HT-29 (cell line): ENCODE measurements at places on chromosomes 5 and 9. TPM values are rescaled to one million over a fixed set of nuclear protein-coding genes. Genes with fewer than 3 reads are reported as not detected.

Gene SURF1
- total RNA-seq, result 27.7 and 32.7 TPM in 2 replicates

DNA sequence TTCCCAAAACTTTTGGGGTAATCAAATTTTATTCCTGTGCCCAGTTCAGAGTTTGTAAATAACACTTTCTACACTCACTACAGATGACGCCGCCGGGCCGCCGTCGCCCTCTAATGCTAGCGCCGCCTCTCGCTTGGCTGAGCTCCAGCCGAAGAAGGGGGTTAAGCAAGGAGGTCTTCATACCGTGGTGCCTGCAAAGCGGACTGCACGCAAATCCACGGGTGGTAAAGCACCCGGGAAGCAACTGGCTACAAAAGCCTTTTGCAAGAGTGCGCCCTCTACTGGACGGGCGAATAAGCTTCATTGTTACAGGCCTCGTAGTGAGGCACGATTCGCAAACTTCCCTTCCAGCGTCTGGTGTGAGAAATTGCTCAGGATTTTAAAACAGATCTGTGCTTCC, 280.4 kb downstream of the MEF2C start:
- peak; percentile 28 for DNase-seq

GRCh38 chr5:127296321-127296720, 5.7 kb downstream of the MEGF10 start:
- DNase-seq, result no peak

DNA sequence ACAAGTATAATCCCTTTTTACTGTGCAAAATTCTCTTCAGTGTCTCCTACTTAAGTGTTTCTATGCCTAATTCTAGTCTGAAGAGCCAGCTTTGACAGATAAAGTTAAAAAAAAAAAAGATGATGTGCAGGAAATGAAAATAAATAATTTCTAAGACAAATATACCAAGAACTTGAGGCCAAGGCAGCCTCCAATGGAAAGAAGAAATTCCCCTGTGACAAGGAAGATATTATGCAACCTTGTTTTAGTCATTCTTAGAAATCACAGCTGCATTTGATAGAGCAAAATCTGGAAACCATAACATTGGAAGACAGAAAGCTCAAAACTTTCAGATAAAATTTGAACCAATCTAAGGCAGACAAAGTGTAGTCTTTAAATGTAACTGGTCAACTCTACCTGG, 375.9 kb upstream of the TLE4 start:
- DNase-seq, result no peak

- DNase-seq, result no peak
Observed at GRCh38 chr9:131297903-131298302, 8.4 kb downstream of the PLPP7 start.

Gene ECM2
- total RNA-seq, result not detected in 2 replicates

- DNase-seq, result no peak
Observed at GRCh38 chr5:175564716-175565115, 86.4 kb downstream of the SFXN1 start.

DNA sequence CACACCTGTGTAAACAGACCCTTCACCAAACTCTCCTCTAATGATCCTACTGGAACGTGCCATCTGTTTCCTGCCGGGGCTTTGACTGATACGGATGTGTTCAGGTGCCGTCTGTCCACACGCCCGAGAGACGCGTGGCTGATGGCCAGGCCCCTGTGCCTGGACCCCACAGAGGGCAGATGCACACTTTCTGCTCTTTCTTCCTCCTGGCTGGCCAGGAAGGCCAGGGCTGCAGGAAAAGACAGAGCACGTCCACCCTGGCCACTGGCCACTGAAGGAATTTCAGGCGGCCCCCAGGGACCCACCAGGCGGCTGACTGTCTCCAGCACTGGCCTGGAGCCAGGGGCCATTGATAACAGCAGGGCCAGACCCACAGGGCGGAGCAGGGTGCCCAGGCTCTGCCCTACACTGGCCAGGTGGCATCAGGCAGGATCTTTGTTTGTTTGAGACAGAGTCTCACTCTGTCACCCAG, 3.6 kb upstream of the ENG start:
- peak; percentile 42 for DNase-seq

GRCh38 chr5:82635561-82636288, 357.6 kb upstream of the RPS23 start:
- peak; percentile 71 for DNase-seq

DNA sequence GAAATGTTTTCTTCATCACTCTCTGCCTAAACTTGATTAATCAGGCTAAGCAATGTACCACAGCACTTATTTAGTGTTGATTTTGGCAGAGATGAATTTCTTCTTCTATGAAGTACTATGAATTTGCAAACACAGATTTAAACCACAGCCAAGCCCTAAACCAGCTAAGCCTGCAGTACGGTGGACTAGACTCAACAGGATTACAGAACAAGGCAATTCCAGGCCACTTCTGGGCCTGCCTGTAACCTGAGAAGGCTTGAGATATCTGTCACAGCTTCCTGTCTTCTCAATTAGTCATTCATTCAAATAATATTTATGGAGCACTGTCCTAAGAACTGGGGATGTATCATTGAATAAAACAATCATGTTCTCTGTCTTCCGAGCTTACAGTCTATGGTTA, 32.4 kb upstream of the CAST start:
- DNase-seq, result peak; percentile 44

- DNase-seq, result peak; percentile 96
Observed at GRCh38 chr5:170755679-170756456, 27.7 kb upstream of the GABRP start.

DNA sequence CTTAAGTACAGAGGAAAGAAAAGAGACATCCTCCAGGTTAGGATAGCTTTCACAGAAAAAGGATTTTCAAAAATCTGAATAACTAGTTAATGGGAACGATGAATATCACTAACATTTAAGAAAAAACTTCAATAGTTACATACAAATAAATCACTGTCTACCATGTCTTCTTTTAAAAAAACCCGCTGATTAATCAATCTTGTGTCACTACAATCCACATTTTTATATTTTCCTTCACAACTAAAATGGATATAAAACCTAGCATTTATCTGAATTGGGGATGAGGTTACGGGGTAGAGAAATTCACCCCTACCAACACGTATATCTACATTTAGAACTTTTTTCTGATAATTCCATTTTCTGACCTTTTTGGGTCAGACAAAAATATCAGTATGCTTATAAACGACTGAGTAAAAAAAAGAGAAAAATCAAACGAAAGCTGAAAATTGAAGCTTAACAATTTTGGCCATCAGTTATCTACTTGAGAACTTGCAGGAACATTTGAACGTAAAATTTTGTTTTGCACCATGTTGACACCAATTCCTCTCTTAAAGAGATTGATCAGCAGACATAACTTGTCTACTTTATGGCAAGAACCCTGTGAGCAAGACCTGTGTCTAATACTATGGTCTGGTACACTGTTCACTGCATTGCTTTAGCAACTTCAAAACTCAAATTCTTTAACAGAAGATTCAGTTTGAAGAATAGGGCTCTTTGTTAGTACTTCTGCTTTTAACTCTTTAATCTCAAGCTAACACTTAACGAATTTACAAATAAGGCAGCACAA, 4.8 kb downstream of the NR3C1 start:
- no peak for DNase-seq

- no peak for DNase-seq
Observed at GRCh38 chr5:4226565-4226964, 630.9 kb downstream of the IRX1 start.

Gene DNAJC18
- total RNA-seq, result 0.44 and 0.81 TPM in 2 replicates
